ENCODE measurements at places on chromosomes 4 and X.

DNA sequence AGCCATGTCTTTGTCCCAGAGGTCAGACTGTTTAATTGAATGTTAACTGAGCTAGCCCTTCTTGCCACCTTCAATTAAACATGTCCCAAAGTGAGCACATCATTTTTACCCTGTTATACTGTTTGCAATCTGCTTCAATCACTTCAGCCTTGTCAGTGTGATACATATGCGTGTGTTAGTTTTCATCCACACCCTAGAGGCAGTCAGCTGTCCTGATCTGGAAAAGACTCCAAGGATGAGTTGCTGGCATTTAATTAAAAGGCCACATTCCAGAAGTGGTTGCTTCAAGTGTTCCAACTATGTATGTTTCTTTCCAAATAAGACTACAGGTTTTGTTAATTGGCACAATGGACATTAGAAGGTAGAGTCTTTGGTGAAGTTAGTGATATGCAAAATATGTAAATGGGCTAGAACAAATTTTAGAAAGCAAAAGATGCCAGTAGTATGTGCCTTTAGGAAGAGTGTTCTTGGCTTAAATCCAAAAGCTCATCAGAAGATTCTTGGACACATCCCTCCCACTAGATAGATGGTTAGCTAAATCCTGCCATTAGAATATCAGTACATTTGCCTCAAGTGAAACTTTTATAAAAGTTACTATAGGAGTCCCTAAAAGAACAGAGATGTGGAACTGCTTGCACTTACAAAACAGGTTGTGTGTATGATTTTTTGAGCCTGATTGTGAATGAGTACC lies 79.5 kb upstream of the SLIT2 start:
- DNase-seq, result no peak

DNA sequence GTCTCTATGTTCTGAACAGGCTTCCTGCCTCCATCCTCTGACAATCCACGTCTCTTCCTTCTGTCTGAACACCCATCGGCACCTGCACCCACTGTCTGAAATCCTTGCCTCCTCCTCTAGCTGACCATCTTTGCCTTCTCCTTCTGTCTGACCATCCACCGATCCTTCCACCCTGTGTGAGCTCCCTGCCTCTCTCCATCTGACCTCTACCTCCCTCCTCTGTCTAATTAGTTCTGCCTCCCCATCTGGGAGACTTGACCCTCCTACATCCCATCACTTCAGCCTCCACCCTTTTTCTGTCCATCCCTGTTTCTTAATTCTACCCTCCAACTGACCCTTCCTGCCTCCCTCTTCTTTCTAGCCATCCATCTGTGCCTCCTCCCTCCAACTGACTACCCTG lies 10.0 kb downstream of the SLC38A5 start:
- no peak for DNase-seq

DNA sequence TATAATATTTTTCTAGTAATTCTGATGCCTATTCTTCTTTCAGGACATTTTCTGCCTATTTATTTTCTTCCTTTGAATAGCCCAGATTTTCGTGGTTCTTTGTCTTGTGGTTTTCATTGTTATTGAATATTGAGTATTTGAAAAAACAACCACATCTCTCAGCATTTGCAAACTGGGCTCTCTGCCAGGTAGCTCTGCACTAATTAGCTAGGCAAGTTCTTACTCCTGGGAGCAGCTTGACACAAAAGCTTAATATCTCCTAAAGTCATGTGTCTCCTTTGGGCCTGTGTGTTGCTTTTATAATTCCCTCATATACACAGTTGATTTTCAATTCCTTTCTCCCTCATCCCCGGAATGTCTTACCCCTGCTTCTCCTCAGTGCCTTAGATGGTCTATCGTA lies 413.5 kb upstream of the GRIA3 start:
- no peak for DNase-seq

- no peak for DNase-seq
Measured at GRCh38 chr4:141922236-141922635, 285.9 kb downstream of the IL15 start.
